HFF-Myc (cell line): ENCODE measurements at places on chromosomes 12 and 14.

DNA sequence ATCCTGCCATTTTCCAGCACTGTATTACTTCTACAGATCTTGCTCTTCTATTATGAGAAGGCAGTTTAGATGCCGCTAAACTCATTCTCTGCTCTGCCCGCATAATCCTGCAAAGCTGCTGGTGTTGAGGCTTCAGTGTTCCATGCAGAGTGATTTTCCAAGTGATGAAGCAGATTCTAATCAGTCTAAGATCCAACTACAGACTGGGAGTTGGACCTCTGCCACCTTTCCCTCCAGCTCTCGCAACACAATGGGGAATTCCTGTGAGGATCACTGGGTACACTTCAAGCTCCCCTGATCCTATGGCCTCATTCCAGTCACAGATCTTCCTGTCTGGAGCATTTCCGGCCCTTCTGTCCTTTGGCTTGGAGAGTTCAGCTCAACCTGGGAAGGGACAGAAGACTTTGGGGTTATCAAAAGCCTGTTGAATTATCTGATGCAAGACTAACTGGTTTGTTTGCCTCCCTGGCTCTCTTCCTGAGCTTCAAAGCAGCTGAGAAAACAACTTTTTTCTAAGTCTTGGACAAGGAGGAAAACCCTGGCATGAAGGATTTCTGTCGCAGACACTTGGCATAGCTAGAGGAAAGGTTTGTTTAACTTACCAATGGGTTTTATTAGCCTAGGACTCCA lies 333.9 kb downstream of the ZFP36L1 start:
- DNase-seq, result no peak

DNA sequence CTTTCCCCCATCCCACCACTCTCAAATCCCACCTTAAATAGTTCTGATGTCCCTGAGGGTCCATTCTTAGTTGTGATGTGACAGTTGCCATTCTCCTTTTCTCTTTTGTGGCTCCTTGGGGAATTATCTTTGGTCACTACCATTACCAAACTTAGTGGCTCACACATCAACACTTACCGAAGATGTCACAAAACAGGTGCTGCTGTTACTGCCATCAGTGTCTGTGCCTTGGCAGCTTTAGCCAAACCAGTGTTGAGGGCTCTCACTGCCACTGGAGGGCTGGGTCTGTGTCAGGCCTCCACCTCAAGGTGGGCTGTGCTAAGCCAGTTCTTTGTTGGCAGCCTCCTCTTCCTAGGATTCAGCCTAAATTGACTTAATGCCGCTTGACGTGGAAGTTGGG lies 144.0 kb downstream of the MYRFL start:
- DNase-seq, result no peak

- DNase-seq, result peak; percentile 88
These were observed 7.7 kb downstream of the UBC start for GRCh38 chr12:124906606-124907261.

DNA sequence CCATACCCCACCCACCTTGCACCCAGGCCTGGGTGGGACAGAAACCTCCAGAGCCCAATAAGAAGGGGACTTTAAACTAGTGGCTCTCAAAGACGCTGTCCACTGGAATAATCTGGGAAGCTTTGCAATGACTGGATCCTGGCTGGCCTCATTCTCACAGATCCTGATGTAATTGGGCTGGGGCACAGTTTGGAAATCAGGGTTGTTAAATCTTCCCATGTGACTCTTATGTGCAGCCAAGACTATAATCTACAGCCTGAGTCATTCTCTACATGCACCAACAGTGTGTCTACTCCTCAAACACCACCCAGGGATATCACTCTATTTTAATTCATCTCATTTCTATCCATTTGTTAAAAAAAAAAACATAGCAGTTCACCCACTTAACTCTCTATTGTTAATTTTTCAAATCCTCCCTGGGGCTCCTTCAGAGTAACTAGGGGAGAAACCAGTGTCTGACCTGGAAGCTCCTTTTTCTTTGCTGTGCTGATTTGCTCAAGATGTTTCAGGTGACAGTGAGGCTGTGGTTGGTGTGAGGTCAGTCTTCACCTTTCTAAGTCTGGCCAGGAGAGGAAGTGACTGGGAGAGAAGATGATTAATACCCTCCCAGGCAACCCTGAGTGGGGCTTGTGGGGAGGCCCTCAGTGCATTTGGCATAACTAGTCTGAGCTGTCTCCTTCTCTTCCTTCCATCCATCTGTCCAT lies 211.6 kb upstream of the SFSWAP start:
- no peak for DNase-seq

GRCh38 chr12:67774983-67775587 lies 126.5 kb downstream of the DYRK2 start:
- DNase-seq, result no peak

GRCh38 chr12:52041695-52042123 lies 9.5 kb upstream of the NR4A1 start:
- DNase-seq, result no peak

GRCh38 chr12:130868412-130868811 lies 3.5 kb upstream of the RAN start:
- DNase-seq, result no peak

GRCh38 chr12:113220593-113221180 lies 577 bp upstream of the TPCN1 start:
- DNase-seq, result no peak

- no peak for DNase-seq
These were observed 697 bp upstream of the GRIP1 start for GRCh38 chr12:66679461-66680084.

DNA sequence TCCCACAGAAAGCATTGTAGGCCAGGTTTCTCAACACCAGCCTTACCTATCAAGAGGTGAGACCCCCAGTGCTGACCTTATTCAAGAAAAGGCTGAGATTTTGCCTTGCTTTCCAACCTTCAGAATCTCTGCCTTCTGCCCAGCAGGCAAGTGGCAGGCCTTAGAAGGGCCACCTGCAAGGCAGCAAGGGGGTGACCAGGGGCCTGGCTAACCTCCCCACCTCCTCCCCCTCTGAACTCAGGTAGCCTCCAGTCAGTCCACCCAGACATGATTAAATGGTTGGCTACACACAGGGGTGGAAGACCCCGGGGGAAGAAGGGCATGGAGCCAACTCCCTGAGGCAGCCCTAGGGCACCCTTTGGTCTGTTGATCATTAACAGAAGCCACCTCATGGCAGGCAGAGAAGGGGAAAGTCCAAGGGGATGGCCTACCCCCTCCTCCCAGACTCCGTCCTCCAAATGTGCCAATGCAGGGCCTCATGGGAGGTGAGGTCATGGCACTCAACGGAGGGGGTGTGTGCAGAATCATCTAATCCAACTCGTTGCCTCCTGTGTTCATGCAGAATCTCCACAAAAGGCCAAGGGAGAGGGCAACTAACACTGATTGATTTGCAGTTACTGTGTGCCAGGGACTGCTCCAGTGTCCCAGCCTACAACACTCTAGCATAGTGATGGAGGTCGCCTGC lies 8.5 kb downstream of the ZFP36L1 start:
- no peak for DNase-seq

DNA sequence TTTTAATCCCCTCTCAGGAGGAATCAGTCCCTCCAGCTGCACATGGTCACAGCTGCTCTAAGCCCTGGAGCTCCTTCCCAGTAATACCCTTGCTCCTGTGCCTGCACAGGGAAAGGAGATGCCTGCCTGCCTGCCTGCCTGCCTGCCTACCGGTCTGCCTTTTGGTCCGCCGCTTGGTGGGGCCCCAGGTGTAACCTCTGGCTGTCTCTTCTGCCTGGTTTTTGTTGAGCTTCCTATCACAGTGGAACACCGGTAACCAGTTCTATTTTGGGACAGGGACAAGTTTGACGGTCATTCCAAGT lies 99.8 kb downstream of the DAD1 start:
- no peak for DNase-seq

- no peak for DNase-seq
These were observed 162.6 kb downstream of the PPFIA2 start for GRCh38 chr12:81596558-81596957.

DNA sequence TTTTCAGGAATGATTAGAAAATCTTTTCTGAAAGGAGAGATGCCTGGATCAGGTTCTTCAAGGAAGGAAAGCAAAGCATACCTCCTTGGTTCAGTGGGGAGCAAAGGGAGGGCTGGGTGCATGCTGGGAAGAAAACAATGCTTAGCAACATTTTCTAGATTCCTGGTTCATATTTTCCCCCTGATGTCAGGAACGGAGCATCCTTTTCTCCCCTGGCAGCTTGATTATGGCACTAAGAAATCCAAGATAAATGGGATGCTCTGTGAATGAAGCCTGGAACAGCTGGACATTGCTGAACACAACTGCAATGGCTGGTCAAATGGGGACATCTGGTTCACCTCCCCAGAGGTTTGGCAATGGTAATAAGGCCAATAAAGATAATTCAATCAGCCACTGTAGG lies 50.9 kb downstream of the KCNA5 start:
- no peak for DNase-seq

- no peak for DNase-seq
These were observed 876.2 kb downstream of the C12orf50 start for GRCh38 chr12:87152841-87153528.

DNA sequence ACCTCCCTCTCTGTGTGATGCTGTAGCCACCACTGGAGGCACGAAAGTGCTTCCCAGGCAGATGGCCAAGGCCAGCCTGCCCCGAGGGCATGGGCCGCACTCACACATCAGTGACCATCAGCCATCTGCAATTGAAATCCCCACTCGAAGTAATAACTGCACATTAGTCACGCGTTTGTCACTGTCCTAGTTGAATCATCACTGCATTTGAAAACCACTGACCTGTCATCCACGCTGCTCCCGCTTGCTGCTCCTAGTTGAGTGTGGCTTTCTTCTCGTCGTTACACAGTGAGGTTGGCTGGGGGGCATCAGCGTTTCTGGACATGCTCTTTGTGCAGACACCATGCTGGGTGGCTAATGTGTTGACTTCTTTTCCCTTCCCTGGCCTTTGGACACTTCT lies 176.1 kb downstream of the ADGRD1 start:
- DNase-seq, result no peak

DNA sequence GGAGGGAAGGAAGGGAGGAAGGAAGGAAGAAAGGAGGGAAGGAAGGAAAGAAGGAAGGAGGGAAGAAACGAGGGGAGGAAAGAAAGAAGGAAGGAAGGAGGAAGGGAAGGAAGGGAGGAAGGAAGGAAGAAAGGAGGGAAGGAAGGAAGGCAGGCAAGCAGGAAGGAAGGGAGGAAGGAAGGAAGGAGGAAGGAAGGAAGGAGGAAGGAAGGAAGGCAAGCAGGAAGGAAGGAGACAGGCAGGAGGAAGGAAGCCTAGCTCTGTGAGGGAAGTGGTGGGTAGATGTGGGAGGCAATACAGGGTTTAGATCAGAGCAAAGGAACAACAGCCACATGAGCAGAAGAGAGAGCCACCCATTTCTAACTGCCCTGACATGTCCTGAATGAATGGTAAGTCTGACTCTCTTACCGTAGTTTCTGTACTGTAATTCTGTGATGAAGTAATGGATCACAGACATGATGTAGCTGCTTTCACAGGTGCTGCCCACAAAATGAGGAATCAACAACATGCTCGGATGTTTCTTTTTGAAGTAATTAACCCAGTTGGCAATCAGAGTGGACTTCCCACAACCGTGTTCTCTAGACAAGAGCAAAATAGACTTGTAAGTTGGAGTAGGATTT lies 24.4 kb upstream of the HSP90B1 start:
- no peak for DNase-seq

DNA sequence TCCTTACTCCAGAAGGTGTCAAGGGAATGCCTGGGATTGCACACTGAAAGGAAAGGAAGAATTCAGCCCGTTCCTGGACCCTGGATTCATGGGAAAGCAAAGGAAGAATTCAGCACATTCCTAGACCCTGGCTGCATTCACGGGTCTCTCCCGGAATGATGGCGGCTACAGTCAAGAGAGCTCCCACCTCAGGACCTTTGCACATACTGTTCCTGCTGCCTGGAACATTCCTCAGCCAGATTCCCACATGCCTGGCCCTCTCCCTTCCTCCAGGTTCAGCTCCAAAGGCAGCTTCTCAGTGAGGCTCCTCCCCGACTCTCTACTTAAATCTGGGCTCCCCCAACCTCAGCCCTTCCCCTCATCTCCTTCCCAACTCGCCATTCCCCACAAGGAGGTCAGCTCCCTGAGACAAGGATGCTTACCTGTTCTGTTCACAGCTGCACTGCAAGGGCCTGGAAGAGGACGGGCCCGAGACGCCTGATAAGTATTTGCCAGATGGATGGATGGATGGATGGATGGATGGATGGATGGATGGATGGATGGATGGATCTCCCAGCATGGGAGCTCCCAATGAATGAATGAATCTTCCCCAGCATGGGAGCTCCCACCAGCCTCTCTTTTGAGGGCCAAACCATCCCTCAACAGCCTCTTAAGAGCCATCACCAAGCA lies 77.4 kb downstream of the NCOR2 start:
- DNase-seq, result no peak

- no peak for DNase-seq
These were observed 553 bp downstream of the TRIM9 start for GRCh38 chr14:51094282-51094821.

DNA sequence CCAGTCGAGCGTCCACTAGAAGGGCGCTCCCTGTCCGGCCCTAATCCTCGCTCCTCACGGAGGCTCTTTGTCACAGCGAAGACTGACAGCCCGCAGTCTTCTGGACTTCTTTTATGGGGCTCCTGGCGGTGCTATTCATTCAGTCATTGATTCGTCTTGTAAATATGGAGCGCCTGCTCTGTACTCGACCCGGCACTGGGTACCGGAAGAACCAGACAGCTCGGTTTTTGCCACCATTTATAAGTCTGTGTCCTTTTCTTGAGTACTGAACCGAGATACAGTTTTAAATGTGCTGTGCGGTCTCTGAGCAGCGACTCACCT lies 570 bp downstream of the DMAC2L start:
- no peak for DNase-seq

DNA sequence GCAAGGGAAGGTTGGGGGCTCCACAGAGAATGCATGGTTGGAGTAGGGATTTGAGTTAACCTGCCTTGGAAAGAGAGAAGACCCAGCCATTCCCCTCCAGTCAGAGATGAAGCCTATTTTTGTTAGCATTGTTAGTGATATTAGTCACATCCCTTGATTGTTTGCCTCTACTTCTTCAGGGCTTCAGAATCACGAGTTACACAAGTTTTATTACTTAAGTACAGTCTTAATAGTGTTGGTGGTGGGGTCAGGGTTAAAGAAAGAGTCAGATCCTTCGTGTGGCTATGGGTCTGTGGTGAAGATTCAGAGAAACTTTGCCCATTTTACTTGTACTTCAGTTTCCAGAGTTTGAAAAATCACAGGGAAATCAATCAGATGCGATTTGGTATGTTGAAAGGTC lies 363.1 kb downstream of the LRIG3 start:
- peak; percentile 16 for DNase-seq

GRCh38 chr12:76898442-76898841 lies 19.6 kb upstream of the CSRP2 start:
- no peak for DNase-seq

- no peak for DNase-seq
These were observed 177.9 kb downstream of the TSPAN9 start for GRCh38 chr12:3255057-3255456.

- no peak for DNase-seq
These were observed 276.1 kb upstream of the LMO3 start for GRCh38 chr12:16881986-16882570.

- DNase-seq, result no peak
These were observed 6.6 kb downstream of the LRRC9 start for GRCh38 chr14:59926534-59926933.

GRCh38 chr12:26271024-26271423 lies 75.7 kb downstream of the SSPN start:
- DNase-seq, result no peak

- no peak for DNase-seq
These were observed at the start of gene TGM1 for GRCh38 chr14:24262821-24263733. Gene TGM1 (minus strand): TSS chr14:24263177. CDS start chr14:24262352, 825 bp downstream.
